ENCODE measurements at places on chromosomes 6 and 20.

DNA sequence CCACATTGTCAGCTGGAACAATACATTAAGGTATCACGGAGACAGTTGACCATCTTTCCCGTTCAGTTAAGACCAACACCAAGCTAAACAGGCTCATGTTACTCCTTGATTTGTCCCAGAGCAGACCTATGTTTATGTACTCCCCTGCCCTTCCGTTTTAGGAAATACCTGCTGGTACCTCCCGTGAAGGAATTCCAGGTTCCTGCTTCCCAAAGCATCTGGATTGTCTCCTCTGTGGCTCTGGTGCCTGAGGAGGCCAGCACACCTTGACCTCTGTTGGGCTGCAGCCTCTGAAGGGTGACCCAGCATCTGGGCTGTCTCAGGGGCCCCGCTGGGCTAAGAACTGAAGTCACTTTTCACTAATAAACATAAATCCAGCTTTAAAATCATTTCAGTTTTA, 647.8 kb upstream of the MARCKS start:
- no peak for DNase-seq

DNA sequence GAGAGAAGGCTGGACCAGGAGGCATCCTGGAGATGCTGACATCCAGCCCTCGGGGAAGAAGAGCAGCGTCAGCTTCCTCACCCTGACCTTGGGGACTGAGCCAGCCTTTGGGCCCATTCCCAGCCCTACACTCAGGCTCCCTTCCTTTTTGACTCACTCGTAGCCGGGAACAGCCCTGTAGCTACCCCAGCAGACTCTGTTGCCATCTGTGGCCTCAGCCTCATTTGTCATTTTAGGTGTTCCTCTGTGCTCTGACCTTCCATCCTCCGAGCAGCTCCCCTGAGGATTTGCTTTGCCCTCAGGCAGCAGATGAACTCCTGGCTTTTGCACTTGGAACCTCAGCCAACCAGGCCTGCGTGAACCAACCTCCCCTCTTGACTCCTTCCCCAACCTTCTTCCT, 67.5 kb downstream of the ELOVL2 start:
- no peak for DNase-seq

- peak; percentile 80 for DNase-seq
These were observed 101.6 kb upstream of the PRSS16 start for GRCh38 chr6:27145731-27146455.

DNA sequence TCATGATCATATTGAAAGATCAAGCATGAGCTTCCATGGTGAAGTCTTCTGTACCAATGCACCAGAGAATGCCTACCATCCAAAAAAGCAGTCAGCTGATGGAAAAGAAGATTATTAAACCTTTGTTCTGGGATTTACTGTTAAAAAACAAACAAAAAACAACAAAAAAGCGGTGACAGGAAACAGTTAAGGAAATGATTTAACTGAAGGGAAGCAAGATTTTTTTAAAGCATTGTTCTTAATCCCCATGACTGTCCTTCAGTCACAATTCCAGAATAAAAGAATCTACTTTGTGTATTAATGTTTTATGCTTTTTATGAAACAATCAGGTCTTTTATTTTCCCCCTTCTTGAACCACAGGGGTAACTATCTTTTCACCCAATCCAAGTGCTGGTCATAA, 23.9 kb downstream of the FAM162B start:
- DNase-seq, result no peak

- DNase-seq, result no peak
These were observed 1813.6 kb upstream of the DEFB115 start for GRCh38 chr20:29443819-29444218.

DNA sequence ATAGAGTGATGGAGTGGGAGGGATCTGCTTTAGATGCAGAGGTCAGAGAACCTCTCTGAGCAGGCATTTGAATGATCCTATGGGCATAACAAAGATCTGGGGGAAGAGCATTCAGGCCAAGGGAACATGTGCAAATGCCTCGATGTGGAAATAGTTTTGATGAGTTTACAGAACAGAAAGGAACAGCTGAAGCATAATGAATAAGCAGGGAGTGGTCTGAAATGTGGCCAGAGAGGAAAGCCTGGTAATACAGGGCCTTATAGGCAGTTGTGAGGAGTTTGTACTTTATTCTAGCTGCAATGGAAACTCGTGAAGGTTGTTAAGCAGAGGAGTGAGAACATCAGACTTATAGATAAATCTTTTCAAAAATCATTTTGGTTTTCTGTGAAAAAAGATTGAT, 33.0 kb upstream of the ME1 start:
- DNase-seq, result peak; percentile 86

GRCh38 chr6:135118134-135118730, 62.9 kb upstream of the MYB start:
- no peak for DNase-seq

- no peak for DNase-seq
These were observed 106.3 kb downstream of the BCAS1 start for GRCh38 chr20:53964067-53964466.

- DNase-seq, result no peak
These were observed 275.5 kb downstream of the ZFAND3 start for GRCh38 chr6:38095054-38095453.

- DNase-seq, result peak; percentile 91
These were observed 58.7 kb upstream of the SLC2A12 start for GRCh38 chr6:134111062-134111677.

DNA sequence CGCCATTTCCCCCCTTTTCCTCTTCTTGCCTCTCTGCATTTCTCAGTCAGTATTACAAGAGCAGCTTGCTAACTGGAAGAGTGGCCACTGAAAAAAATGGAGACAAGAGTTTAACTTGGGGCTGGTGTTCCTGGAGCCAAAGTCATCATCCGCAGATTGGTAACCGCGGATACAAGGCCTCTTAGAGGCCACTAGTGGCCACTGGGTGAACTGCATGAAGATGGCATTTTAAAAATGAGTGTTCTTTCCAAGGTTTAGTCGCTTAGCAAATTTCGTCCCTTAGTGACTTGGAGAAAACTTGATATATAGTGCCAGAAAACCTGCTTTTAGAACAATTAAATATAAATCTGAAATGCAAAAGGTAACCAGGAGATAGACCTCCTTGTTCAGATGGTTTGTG, 4.8 kb downstream of the F13A1 start:
- DNase-seq, result peak; percentile 78

- no peak for DNase-seq
These were observed 47.0 kb downstream of the SLC22A23 start for GRCh38 chr6:3409699-3410384.

GRCh38 chr6:155795173-155795796, 339.6 kb upstream of the NOX3 start:
- no peak for DNase-seq
